Activated naive CD8-positive, alpha-beta T cell treated with anti-CD3 and anti-CD28 coated beads for 36 hours (primary cell): ENCODE measurements at places on chromosomes 12 and 14. TPM values are rescaled to one million over a fixed set of nuclear protein-coding genes. Genes with fewer than 3 reads are reported as not detected.
A peak's percentile ranks its signal among the peaks of the same experiment; 100 is the strongest.

DNA sequence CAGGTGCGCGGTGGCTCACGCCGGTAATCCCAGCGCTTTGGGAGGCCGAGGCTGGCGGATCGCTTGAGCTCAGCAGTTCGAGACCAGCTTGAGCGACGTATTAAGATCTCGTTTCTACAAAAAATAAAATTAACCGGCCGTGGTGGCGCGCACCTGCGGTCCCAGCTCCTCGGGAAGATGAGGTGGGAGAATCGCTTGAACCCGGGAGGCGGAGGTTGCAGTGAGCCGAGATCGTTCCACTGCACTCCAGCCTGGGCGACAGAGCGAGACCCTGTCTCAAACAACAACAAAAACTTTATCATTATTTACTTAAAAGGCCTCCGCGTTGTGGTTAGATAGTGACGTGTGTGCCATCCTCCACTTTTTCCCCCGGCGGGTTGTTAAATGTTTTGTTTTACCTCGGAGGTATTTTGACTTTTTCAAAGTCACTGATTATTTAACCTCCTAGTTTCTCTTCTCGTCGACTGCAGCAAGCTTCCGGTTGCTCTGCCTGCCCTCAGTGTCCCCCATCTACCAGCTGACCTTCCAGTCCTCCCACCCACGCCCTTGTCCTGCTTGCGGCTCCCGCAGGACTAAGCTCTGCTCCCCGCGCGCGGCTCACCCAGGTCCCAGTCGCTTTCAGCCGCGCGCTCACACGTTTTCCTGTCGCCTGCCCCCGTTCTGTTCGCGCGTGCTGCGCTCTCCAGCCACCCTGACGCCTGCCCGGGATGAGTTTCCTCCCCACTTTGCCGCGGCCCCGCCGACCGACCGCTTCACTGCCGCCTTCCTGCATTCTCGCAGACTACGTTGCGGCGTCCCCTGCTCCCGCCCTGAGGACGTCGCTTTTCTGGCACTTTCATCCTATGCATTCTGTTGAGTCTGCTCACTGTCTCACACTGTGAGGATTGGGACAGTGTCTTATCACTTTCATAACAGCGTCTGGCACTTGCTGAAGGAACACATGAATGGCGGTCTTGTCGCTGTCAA is 1.2 kb upstream of the SCAF11 start:
- peak overlapping the region; percentile 100 for H3K27ac ChIP-seq
- DNase-seq = peak; percentile 76
- H3K4me3 ChIP-seq = peak overlapping the region; percentile 95
- peaks cover 8% of the 10 kb centered on the region for H3K27me3 ChIP-seq
- H3K4me1 ChIP-seq = peaks cover 33% of the 10 kb centered on the region

GRCh38 chr14:57749267-57749666 is 116.6 kb downstream of the SLC35F4 start:
- no peaks in the 10 kb centered on the region for H3K4me1 ChIP-seq
- no peaks in the 10 kb centered on the region for H3K36me3 ChIP-seq
- H3K4me3 ChIP-seq = no peak overlapping the region
- DNase-seq = no peak
- no peaks in the 10 kb centered on the region for H3K27me3 ChIP-seq

PWP1 gene
- 87.0 TPM for total RNA-seq

DNA sequence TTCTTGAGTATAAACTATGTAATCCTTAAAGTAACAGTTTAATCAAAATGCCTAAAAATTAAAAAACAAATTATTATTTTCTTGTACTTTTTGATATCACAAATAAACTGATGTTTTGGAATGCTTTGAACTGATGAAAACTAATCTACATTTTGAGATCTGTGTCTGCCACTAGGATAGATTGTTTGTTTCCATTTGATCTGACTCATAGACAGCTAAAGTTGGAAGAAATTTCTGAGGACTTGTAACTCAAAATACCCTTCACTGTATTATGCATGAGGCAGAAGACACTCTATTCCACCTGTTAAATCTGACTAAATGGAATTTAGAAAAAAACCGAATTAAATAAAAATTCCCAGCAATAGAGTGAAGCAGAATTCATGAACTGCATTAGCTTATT is 1400.0 kb upstream of the FLRT2 start:
- H3K27ac ChIP-seq = no peak overlapping the region
- H3K36me3 ChIP-seq = no peaks in the 10 kb centered on the region
- no peaks in the 10 kb centered on the region for H3K27me3 ChIP-seq
- DNase-seq = no peak
- H3K4me3 ChIP-seq = no peak overlapping the region

BDKRB1 gene
- total RNA-seq = not detected

DNA sequence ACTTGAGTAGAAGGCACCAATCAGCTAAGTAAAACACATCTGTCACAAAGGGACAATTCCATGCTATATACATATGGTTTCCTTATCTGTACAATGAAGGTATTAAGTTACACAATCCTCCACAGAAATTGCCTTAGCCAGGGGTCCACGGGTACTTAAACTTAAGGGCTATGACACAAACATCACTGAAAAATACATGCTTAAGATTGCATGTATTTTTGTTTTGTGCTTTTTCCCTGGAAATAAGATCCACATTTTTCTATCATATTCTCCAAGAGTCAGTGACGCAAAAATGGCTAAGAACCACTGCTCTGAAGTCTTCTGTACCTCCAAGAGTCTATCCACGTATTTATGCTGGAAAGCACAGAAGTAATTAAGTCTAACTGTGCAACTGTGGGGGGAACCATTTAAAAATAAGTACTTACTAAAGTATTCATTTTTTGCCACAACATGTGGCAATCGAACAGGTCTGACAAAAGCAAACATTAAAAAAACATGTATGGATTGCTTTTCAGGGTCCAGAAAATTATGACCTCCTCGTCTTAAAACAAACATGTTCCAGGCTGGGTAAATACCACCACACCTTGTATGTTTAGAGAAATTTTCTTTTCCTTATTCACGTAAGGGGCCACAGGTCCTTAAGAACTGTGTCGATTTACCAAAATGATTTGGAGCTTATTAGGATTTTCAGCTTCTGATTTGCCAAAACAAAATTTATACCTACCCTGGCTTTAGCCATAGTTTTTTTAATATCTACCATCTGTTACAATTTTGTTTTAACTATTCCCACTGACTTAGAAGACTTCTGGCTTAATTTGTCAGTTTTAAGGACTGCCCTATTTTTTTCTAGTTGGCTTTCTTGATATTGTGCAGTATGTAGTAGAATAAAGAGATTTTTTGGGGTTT is 2.8 kb downstream of the SLC38A2 start:
- H3K4me1 ChIP-seq = peaks cover 63% of the 10 kb centered on the region
- H3K27ac ChIP-seq = peak overlapping the region; percentile 100
- DNase-seq = no peak

DNA sequence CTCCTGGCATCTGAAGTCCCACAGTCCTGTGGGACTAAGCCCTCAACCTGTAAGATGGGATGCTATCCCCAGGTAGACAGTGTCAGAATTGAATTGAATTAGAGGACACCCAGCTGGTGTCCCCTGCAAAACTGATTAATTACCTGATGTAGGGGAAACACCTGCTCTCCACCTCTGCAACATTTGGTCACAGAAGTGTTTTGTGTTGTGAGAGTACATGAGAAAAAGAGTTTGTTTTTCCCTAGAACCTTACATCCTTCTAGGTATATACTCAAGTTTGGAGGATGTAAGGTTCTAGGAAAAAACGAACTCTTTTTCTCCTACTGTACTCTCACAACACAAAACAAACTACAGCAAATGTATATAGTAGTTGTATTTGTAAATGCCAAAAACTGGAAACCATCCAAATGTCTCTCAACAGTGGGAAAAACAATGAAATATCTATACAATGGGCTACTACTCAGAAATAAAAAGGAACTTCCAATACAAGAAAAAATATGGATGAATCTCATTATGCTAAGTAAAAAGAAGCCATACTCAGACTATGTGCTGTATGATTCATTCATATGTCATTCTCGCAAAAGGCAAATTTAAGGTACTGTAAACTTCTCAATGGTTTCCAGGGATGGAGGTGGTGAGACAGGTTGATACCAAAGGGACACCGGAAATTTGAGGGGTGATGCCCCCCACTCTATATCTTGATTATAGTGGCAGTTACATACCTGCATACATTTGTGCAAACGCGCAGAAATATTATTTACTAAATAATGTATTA is 160.7 kb downstream of the MED13L start:
- DNase-seq = no peak
- H3K27me3 ChIP-seq = no peaks in the 10 kb centered on the region
- H3K36me3 ChIP-seq = no peaks in the 10 kb centered on the region

DNA sequence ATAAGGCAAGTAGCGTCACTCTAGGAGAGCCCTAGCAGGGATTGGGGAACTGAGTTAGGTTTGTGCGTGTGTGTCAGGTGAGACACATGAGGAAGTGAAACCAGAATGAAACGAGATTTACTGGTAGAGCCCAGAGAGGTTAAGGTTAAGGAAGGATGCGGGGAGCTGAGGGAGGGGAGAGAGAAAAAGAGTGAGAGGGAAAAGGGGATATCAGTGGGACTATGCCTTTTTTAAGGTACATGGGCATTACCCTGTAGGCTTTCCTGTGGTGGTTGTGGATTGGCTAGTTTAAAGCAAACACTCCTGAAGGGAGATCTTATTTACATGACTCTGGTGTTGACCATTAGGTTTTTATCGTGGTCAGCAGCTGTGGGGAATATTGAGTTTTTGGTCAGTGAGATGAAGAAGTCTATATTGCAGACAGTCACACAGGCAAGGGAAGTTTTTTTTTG is 13.9 kb downstream of the ZDHHC17 start:
- DNase-seq = no peak
- peaks cover 39% of the 10 kb centered on the region for H3K36me3 ChIP-seq
- H3K27ac ChIP-seq = peak overlapping the region; percentile 12
- no peaks in the 10 kb centered on the region for H3K27me3 ChIP-seq

RFX4 gene
- not detected for total RNA-seq

DNA sequence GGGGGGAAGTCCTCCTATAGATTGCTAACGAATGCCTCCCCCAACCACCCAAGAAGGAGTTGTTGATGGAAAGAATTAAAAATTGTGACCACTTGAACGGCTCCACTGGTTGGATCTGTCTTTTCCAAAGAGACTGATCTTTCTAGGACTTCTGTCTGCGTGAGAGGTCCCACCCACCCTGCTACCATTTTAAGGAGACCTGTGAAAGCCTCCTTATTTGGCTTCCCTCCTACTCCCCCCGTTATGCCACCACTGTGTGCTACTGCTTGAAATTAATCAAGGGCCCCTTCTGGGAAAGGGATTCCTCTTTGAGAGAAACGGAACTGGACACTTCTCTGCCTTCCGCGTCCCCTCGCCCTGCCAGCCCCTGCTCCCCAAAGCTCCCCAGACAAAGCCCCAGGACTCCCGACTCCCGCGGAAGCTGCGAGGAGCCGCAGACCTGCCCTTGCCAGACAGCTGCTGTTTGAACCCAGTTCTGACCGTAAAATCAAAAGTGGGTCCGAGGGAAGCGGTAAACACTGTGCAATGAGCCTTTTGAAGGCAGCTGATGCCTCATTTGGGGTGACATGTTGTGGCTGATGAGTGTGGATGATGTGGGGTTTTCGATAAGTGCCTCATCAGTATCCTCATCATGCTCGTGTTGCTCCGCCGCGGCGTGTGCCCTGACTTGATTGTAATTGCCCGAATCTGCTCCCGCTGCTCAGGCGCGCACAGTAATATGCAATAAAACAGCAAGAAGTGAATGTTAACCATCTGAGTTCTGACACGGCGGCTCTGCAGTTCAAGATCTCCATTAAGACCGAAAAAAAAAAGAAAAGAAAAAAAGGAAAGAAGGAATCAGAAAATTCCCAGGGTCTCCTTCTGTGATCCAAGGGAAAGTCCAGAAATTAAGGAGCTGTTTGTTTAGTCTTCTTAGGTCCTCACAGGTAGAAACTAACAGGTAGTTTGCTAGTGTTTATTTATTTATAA is 48.2 kb downstream of the MBIP start:
- no peak overlapping the region for H3K27ac ChIP-seq
- H3K4me3 ChIP-seq = peak overlapping the region; percentile 75
- H3K4me1 ChIP-seq = peaks cover 9% of the 10 kb centered on the region
- H3K27me3 ChIP-seq = peaks cover 72% of the 10 kb centered on the region
- DNase-seq = peak; percentile 4
- no peaks in the 10 kb centered on the region for H3K36me3 ChIP-seq

DNA sequence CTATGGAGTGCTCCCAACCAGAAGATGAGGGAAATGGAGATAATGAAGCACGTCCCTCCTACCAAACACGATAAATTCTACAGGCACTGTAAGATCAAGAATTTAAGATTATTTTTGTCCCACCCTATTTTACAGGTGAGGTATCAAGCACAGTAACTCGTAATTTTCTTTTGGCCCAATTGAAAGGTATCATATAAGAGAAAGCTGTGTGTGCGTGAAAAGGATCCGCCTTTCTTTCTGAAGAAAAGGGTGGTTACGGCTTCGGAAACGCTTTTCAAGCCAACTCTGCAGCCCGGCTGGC is 733 bp upstream of the KLHDC2 start:
- H3K27ac ChIP-seq = peak overlapping the region; percentile 99
- peaks cover 32% of the 10 kb centered on the region for H3K4me1 ChIP-seq
- H3K27me3 ChIP-seq = no peaks in the 10 kb centered on the region

KERA gene
- not detected for total RNA-seq

GRCh38 chr12:91161009-91161408 is 21.6 kb downstream of the DCN start:
- H3K4me3 ChIP-seq = no peak overlapping the region
- H3K27me3 ChIP-seq = peaks cover 3% of the 10 kb centered on the region
- DNase-seq = no peak
- H3K27ac ChIP-seq = no peak overlapping the region
- H3K36me3 ChIP-seq = no peaks in the 10 kb centered on the region

DNA sequence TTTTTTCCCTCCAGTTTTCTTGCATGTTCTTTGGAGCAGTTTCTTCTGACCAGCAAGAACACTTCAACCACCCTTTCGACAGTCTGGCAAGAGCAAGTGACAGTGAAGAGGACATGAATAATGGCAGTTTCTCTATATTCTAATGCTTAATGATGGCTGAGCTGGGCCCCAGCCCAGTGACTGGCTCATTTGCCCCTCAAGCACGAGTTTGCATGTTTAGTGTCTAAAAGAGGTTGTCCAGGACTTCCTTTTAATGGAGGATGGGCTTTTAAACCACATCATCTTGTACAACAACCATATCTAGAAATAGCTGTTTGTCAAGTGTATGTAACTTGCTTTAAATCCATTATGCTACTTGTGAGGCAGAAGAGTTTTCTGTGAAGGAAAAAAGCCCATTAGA is 28.4 kb downstream of the RAD9B start:
- no peak overlapping the region for H3K4me3 ChIP-seq
- H3K27me3 ChIP-seq = no peaks in the 10 kb centered on the region
- peaks cover 54% of the 10 kb centered on the region for H3K36me3 ChIP-seq
- DNase-seq = no peak

SERPINA12 gene
- total RNA-seq = not detected

- no peak overlapping the region for H3K27ac ChIP-seq
- no peaks in the 10 kb centered on the region for H3K4me1 ChIP-seq
- no peak overlapping the region for H3K4me3 ChIP-seq
- no peaks in the 10 kb centered on the region for H3K36me3 ChIP-seq
- DNase-seq = no peak
- H3K27me3 ChIP-seq = peaks cover 6% of the 10 kb centered on the region
These were observed 36.9 kb upstream of the DCN start for GRCh38 chr12:91219511-91219910.
